Breast epithelium (tissue), 4 donors: ENCODE measurements at places on chromosomes 5 and 9. TPM values are rescaled to one million over a fixed set of nuclear protein-coding genes. Genes with fewer than 3 reads are reported as not detected.

GRCh38 chr5:180830253-180831138 is 27.9 kb upstream of the MGAT1 start:
- H3K27ac ChIP-seq: peak overlapping the region; percentile 97
- H3K36me3 ChIP-seq: no peaks in the 10 kb centered on the region
- DNase-seq: peak; percentile 69

DNA sequence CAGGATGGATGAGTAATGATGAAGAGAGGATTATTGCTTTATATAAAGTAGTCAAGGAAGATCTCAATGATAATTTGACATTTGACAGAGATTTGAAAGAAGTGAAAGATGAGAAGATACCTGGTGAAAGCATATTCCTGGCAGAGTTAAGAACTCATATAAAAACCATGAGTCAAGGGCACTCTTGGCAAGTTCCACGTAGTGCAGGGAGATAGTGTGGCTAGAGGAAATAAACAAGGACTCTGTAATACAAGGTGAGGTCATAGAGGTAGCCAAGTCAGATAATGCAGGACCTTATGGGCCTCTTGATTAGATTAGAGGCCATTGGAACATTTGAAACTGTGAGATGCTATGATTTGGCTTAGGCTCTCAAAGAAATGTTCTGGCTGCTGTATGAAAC is 72.3 kb downstream of the HCN1 start:
- H3K27me3 ChIP-seq: no peaks in the 10 kb centered on the region
- H3K27ac ChIP-seq: no peak overlapping the region

- no peak for DNase-seq
- no peak overlapping the region for H3K4me3 ChIP-seq
- no peak overlapping the region for H3K27ac ChIP-seq
- no peaks in the 10 kb centered on the region for H3K4me1 ChIP-seq
- H3K27me3 ChIP-seq: no peaks in the 10 kb centered on the region
These were observed 18.7 kb downstream of the XRCC4 start for GRCh38 chr5:83095957-83096539.

DNA sequence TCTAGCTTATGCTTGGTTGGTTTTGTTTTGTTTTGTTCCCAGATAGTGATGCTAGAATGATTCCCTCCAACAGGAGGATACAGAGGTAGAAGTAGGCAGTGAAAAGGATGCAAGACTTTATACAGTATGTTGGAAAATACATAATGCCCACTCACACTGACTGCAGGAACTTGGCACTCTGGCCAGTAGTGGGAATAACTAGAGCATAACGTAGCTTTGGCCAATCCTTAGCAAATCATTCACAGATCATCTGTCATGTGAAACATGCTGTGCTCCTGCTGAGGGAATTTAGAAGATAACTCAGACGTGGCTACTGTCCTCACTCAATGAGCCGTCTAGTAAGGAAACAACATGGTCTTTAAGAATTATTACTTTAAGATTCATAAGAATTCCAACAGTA is 13.5 kb downstream of the CFAP90 start:
- H3K4me1 ChIP-seq: no peaks in the 10 kb centered on the region
- no peaks in the 10 kb centered on the region for H3K36me3 ChIP-seq
- no peak overlapping the region for H3K4me3 ChIP-seq
- DNase-seq: no peak

- no peak overlapping the region for H3K27ac ChIP-seq
- no peak overlapping the region for H3K4me3 ChIP-seq
These were observed 204.1 kb downstream of the CD180 start for GRCh38 chr5:66992547-66992946.

DNA sequence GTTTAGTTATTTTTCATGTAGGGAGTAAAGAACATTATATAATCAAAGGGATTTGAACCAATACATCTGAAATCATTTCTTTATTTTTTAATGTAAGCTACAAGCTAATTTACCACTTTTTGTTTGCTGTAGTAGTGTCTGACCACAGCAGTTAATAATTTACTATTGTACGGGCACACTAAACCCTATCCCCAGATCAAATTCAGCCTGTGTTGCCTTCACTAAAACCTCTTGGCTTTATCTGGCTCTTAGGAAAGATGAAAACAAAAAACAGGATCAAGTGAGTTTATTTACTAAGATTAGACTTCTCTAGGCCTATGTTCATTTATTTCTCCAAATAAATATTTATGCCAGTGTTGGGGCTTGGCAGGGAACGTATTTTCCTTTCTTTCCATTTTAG is 384.1 kb downstream of the EBF1 start:
- no peaks in the 10 kb centered on the region for H3K4me1 ChIP-seq
- H3K36me3 ChIP-seq: no peaks in the 10 kb centered on the region
- H3K4me3 ChIP-seq: no peak overlapping the region
- DNase-seq: no peak
- H3K27me3 ChIP-seq: no peaks in the 10 kb centered on the region

GRCh38 chr5:178469975-178470759 is 120.0 kb downstream of the COL23A1 start:
- no peak overlapping the region for H3K4me3 ChIP-seq
- H3K36me3 ChIP-seq: no peaks in the 10 kb centered on the region
- no peaks in the 10 kb centered on the region for H3K27me3 ChIP-seq
- DNase-seq: no peak
- no peak overlapping the region for H3K27ac ChIP-seq

GRCh38 chr9:89281106-89281505 is 29.9 kb upstream of the CKS2 start:
- H3K27ac ChIP-seq: no peak overlapping the region
- no peaks in the 10 kb centered on the region for H3K4me1 ChIP-seq
- no peak for DNase-seq
- no peaks in the 10 kb centered on the region for H3K27me3 ChIP-seq
- H3K4me3 ChIP-seq: no peak overlapping the region

GRCh38 chr5:96432216-96433065 is 607 bp downstream of the PCSK1 start:
- no peak overlapping the region for H3K27ac ChIP-seq
- peaks cover 17% of the 10 kb centered on the region for H3K27me3 ChIP-seq
- H3K36me3 ChIP-seq: no peaks in the 10 kb centered on the region
- H3K4me1 ChIP-seq: no peaks in the 10 kb centered on the region

GRCh38 chr5:78920604-78921003 is 64.5 kb downstream of the ARSB start:
- no peak for DNase-seq
- H3K4me1 ChIP-seq: no peaks in the 10 kb centered on the region
- H3K27me3 ChIP-seq: no peaks in the 10 kb centered on the region
- H3K36me3 ChIP-seq: no peaks in the 10 kb centered on the region

Gene WDR38
- total RNA-seq: not detected
